ENCODE measurements at places on chromosomes 2 and 18.

GRCh38 chr2:42951263-42951938 lies 159.0 kb upstream of the HAAO start:
- no peak for DNase-seq

DNA sequence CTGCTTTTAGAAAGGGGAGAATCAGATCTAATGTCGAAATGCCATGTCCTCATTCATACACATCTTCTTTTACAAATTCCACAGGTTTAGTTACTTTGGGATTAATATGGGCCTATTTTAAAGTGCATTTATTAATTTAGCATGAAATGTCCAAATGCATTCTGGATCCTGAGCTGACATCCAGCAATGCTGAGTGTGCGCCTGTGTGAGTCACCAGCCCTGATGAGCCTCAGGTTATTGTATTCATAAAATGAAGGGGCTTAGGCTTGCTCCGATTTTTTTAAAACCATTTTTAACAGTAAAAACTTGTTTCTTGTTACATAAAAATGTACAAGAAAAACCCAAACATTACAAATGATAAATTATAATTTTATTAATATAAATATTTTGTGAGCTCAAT lies 94.1 kb downstream of the SH3YL1 start:
- DNase-seq: no peak

DNA sequence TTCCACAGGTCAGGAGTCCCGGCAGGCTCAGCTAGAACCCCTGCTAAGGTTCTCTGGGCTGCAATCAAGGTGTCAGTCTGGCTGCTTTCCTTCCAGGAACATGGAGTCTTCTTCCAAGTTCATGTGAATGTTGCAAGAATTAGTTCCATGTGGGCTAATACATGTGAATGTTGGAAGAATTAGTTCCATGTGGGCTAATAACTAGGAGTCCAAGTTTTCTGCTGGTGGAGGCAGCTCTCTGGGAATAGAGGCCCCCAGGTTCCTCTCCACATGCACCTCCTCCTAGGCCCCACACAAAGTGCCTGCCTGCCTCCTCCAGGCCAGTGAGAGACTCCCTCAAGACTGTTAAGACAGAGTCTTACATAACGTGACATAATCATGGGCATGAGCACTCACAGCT lies 140.8 kb upstream of the SLC35G4 start:
- DNase-seq: no peak

- DNase-seq: no peak
Observed at GRCh38 chr18:48829443-48830149, 121.2 kb downstream of the SMAD7 start.

- DNase-seq: no peak
Observed at GRCh38 chr2:117674172-117674571, 140.3 kb upstream of the DDX18 start.

DNA sequence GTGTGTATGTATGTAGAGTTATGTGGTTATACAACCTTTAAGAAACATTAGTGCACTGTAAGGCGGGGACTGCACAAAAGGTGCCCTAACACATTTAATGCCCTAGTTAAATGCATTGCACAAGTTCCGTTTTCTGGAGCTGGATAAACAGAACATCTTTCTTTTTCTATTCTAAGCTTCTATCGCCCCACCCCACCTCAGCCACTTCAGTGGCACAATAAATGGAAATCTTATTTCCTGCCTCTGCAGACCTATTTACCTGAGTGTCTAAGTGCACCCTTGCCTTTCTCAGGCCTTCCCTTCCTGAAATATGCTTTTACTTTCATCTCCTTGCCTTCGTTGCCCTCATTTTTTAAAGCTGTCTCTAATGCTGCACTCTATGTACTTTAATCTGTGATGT lies 123.5 kb downstream of the TANC1 start:
- DNase-seq: no peak

- DNase-seq: no peak
Observed at GRCh38 chr2:26754539-26754938, 9.5 kb upstream of the SLC35F6 start.

DNA sequence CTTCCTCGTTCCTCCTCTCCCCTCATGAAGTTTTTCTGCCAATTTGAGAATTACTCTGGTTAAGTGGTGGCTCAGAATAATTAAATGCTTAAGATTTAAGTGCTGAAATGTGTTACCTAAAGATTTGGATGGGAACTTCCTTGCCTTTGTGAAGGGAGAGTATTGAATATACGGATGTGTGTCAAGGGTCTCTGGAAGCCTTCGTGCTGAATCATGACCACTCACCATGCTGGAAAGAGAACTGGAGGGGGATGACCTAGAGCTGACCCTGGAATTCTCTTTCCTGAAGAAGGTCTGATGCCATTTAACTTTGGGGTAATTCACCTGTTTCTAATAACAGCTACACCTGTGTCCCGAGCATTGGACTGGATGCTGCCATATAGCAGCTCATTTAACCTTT lies 2.2 kb downstream of the MOCOS start:
- DNase-seq: no peak

DNA sequence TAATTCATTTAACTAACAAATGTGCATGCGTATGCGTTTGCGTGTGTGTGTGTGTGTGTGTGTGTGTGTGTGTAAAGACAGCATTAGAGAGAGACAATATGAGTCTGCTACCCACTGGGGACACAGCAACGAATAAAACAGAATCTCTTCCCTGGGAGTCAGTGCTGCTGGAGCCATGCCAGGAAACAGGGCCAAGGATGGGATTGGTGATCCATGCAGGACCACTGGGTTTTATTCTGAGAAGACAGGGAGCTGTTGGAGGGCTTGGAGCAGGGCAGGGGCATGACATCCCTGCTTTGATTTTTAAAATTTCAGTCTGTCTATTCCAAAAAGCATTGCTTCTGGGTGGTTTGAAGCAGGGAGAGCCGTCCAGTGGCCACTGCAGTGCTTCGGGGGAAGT lies 62.9 kb downstream of the PDCL3 start:
- DNase-seq: no peak

GRCh38 chr2:160646684-160647444 lies 153.3 kb upstream of the RBMS1 start:
- DNase-seq: no peak

- no peak for DNase-seq
Observed at GRCh38 chr2:168178520-168179324, 68.7 kb downstream of the STK39 start.

- DNase-seq: no peak
Observed at GRCh38 chr2:193929131-193929530, 1727.9 kb upstream of the SLC39A10 start.

DNA sequence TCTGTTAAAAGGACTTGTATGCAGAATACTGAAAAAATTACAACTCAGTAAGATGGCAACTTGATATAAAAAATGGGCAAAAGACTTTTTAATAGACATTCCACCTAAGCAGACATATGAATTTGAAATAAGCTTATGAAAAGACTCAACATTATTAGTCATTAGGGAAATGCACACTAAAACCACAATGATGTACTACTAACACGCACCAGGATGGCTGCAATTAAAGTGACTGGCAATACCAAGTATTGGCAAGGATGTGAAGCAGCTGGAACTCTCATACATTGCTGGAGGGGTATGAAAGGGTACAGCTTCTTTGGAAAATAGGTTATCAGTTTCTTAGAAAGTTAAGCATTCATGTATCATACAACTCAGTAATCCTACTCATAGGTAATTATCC lies 3.2 kb upstream of the ENOSF1 start:
- DNase-seq: no peak
